ENCODE measurements at places on chromosomes 13 and 19.

DNA sequence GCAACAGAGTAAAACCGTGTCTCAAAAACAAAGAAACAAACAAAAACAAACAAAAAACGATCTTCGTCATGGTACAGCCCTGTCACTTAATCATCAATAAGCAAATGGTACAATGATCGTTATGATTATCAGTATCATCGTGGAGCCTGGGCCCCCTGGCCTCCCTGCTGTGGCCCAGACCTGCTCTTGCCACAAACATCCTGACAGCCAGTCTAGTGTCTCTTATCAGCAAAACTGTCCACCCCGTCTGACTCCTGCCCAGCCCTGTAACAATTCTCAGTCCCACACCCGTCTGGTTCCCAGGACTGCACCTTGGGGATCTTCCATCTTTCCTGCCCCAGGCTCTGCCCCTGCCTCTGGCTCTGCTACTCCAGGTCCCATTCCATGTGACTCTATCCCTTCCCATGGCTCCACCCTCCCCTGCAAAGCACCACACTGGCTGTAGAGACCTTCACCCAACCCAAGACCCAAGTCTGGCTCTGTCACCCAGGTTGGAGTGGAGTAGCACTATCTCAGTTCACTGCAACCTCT lies 5.7 kb downstream of the ZNF653 start:
- DNase-seq: no peak

GRCh38 chr19:44092108-44092507 lies 2.1 kb upstream of the ZNF224 start:
- no peak for DNase-seq

GRCh38 chr19:38047049-38047438 lies 140.0 kb downstream of the SIPA1L3 start:
- no peak for DNase-seq

DNA sequence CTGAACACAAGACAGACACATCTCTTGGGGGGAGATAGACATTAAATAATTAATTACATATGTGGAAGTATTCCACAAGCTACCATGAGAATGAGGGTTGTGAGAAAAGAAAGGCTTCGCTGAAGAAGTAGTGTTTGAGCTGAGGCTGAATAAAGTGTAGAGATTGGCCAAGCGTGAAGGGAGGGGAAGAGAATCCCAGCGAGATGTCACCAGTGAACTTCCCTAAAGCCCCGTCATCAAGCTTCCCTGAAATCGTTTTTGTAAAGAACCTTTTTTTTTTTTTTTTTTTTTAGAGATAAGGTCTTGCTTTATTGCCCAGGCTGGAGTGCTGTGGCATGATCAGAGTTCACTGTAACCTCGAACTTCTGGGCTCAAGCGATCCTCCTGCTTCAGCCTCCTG lies 235.2 kb downstream of the KCNRG start:
- peak; percentile 8 for DNase-seq

GRCh38 chr19:46847528-46847927 lies 3.1 kb downstream of the AP2S1 start:
- DNase-seq: no peak

- no peak for DNase-seq
Observed at GRCh38 chr13:98129059-98129746, 13.7 kb upstream of the FARP1 start.

GRCh38 chr13:32117001-32117400 lies 85.4 kb downstream of the FRY start:
- no peak for DNase-seq

DNA sequence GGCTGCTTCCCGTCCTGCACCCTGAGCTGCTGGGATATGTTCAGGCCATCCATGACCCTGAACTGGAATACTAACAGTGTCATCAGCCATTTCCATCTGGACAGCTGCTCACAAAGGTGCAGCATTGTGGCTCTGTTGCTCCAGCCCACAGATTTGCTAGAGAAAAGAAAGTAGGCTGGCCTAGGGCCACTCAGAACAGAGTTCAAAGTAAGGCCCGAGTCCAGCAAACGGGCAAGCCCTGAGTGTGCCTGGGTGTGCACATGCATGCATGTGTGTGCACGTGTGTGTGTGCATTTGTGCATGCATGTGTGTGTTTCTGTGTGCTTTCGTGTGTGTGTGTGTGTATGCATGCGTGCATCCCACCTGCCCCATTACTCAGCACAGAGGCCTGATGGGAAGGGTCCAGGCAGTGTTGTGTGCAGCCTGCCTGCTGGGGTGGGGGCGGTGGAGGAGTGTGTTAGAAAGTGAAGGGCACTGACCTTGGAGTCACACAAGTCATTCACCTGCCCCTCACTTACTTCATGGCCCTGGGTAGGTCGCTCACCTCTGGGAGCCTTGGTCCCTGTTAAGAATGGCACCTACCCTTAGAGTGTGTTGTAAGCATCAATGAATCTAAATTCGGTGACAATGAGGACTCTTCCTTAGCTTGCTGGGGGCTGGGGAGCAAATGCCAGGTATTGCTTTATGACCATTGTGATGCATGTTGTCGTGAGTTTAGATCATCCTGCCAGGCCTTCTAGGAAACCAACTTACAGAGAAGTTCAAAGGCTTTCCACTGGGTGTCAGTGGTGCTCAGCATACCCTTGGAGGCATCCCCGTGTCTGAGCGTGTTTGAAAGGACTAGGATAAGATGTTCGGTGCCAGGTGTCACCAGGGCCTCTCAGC lies 53.2 kb downstream of the GPR12 start:
- DNase-seq: no peak

GRCh38 chr13:37290716-37291505 lies 185.4 kb upstream of the CSNK1A1L start:
- DNase-seq: no peak

GRCh38 chr13:94703721-94704314 lies 8.5 kb downstream of the SOX21 start:
- no peak for DNase-seq

GRCh38 chr13:32731576-32731975 lies 145.3 kb downstream of the PDS5B start:
- no peak for DNase-seq

DNA sequence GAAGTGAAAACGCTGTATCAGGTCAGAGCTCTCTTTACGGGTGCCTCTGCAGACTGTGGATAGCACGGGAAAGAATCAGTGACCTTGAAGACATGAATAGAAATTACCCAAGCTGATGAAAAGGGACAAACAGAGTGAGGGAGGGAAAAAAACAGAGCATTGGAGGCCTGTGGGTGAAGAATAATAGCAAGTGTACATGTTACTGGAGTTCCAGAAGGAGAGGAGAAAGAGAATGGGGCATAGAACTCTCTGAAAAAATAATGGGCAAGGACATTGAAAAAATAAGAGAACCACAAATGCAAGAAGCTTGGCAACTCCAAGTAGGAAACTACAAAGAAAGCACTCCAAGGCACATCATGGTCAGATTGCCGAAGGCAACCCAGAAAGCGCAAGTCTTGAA lies 86.3 kb downstream of the SPACA7 start:
- no peak for DNase-seq

- peak; percentile 39 for DNase-seq
Observed at GRCh38 chr13:44575741-44576350, at the start of gene TSC22D1. Gene TSC22D1, minus strand, starts transcription at chr13:44576330. Its CDS starts 256 bp downstream, at chr13:44576074.

DNA sequence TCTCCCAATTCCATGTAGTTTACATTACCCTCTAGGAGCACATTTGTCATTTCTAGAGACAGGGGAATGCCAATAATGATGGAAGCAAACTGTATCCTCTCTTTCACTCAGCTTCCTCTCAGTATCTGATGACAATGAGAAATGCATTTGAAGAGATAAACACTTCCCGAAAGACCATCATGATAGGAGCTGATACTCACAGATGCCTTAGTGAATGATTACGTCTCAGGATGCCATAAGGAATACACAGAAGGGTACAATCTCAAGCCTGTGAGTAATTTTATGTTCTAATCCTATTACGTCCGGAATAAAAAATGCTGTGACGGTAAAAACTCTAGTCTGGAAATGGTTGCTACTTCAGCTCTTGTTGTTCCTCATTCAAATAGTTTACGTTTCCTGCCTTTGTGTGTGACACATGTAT lies 663.8 kb upstream of the MIR17HG start:
- no peak for DNase-seq

GRCh38 chr13:38417727-38418126 lies 68.1 kb downstream of the UFM1 start:
- no peak for DNase-seq

All from body of pancreas (tissue), 4 donors.